ENCODE measurements at places on chromosomes 11 and 22. TPM values are rescaled to one million over a fixed set of nuclear protein-coding genes. Genes with fewer than 3 reads are reported as not detected.

DNA sequence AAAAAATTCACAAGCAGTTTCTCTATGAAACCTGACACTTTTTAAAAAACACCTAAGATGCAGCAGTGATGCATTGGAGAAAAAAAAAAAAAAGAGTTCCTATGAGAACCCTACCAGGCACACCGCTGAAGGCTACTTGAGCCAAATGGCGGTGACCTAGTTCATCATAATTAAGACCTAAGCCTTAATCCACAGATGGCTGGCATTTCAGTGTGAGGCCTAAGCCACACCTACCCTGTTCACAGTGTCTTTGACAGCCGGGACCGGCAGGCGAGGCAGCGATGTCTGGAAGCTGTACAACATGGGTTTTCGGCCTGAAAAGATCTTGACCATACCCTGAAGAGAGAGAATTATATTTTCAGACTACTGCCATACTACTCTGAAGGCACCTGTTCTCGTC, 38.0 kb downstream of the CPT1A start:
- no peak for DNase-seq

GRCh38 chr11:132351050-132351449, 980.6 kb downstream of the NTM start:
- DNase-seq, result no peak

GRCh38 chr11:69650081-69650831, 9.3 kb downstream of the CCND1 start:
- no peak for DNase-seq

DNA sequence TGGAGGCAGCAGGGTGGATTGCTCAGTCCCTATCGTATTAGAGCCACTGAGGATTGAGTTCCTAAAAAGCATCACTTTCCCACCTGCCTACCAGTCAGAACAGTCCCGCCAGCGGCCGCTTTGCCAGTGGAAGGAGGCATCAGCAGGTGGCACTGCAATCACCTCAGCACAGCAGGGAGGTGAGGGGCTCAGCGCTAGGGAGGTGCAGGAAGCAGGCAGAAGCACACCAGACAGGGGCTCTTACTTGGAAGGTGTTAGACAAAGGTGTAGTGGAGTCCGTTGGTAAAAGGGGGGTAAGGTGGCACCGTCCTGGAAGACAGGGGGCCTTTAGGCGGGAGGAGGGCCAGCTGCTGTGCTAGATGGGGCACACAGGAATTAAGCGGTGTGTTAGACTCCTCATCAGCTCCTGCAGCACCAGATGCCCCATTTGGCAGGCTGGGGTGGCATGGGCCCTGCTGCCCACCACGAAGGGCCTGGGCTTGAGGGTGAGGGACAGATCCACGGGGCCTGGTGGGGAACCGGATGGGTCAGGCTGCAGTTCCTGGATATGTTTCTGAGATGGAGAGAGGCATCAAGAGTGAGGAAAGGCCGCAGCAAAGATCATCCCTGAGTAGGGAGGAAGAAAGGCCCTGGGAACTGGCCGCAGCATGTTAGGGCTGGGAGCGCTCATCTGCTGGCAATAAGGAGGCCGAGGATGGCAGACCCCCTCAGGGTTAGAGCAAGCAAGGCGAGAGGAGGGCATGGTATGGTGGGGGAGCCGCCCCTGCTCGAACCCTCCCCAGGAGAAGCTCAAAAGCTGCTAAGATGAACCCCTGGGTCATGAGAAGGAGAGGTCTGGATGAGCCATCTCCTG, 42.5 kb downstream of the C11orf58 start:
- DNase-seq, result no peak

DNA sequence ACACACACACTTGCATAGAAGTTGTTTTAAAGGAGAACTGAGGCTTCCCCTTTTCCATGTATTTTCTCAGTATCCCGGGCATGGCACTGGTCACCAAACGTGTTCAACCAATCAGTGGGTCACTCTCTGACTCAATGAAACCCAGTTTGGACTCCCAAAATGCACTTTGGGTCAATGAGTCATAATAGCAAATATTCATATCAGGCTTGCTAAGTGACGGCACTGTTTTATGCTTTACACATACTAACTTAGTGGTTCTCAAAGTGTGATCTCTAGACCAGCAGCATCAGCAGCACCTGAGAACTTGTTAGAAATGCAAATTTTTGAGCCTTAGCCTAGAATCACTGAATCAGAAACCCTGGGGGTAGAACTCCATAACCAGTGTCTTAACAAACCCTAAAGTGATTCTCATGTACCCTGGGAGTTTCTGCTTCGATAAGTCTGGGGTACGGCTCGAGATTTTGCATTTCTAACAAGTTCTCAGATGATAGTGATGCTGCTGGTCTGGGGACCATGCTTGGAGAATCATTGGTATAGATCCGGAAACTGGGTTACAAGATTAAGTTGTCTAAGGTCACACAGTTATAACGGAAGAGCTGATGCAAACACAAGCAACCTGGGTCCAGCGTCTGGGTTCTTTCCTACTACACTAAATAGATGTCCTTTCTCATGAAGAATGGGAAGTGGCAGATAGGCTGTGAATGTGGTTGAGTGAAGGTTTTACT, 35.6 kb downstream of the ETS1 start:
- DNase-seq, result no peak

The ZP1 gene
- not detected for total RNA-seq

The MED17 gene
- 35.5 TPM for total RNA-seq

The APOBEC3B gene
- 1.5 TPM for total RNA-seq
